Activated CD4-positive, alpha-beta T cell treated with anti-CD3 and anti-CD28 coated beads, Interleukin-2, amount 50 U/mL, for 4 hours (primary cell): ENCODE measurements at places on chromosomes 7 and 10.

DNA sequence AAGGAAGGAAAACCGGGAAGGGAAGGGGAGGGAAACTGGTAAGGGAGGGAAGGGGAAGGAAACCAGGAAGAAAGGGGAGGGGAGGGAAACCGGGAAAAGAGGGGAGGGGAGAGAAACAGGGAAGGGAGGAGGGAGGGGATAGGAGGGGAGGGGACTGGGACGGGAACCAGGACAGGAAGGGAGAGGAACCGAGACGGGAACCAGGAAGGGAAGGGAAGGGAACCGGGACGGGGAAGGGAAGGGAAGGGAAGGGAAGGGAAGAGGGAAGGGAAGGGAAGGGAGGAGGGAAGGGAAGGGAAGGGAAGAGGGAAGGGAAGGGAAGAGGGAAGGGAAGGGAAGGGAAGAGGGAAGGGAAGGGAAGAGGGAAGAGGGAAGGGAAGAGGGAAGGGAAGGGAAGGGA is 13.6 kb downstream of the C10orf67 start:
- no peak for DNase-seq

GRCh38 chr10:35059481-35059880 is 30.7 kb downstream of the CUL2 start:
- no peak for DNase-seq

GRCh38 chr7:115224922-115225321 is 303.0 kb downstream of the MDFIC start:
- DNase-seq: no peak

GRCh38 chr7:75809396-75809795 is 4.2 kb downstream of the CCL24 start:
- DNase-seq: no peak

DNA sequence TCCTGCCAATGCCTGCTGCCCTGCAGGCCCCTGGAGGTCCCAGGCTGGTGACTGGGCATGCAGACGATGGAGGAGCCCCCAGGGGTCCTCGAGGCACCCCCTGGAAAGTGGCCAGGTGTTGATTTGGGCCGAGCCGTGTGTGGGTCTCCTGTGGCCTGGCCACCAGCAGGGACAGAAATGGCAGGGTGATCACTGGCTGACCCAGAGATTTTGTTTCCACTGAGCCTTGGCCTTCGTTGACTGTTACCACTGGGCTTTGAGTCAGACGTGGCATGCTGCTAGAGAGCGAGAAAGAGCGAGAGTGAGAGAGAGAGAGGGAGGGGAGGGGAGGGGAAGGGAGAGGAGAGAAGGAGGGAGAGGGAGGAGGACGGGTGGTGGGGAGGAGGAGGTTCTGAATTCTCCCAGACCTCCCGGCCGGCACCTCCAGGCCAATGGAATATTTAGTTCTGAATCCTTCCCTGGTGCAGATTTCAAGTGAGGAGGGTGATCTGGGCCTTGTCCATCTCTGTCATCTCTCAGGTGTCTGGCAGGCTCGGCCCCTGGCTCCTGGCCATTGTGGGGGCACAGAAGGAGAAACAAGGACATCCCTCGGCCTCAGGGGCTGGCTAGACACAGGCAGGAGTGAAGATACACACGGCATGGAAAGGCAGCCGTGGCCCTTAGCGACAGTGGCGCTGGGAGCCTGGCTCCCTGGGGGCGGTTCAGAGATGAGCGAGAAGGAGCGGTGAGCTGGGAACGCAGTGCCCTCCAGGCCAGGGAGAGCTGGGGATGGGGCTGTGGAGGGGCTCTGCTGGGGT is 58.2 kb downstream of the GLRX3 start:
- no peak for DNase-seq

DNA sequence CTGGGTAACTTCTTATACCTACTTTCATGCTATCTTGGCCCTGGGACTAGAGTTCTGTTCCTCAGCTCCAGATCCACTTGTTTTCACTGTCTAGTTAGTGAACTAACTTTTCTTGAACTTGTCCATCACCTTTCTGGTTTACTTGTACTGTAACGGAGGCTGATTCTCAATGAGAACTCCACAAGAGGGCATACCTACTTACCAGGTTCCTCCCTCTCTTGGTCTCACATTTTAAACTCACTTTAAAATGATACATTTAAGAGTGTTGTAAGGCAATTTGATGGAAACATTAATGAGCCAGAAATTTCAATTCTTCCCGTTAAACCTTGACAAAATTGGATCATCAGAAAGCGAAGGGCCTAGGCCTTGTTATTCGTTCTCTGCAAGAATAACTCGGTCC is 111.6 kb downstream of the MAGI2 start:
- DNase-seq: no peak

GRCh38 chr7:157473051-157473569 is 136.3 kb downstream of the DNAJB6 start:
- DNase-seq: no peak

- DNase-seq: no peak
Measured at GRCh38 chr10:130871406-130871805, 440.1 kb downstream of the TCERG1L start.

DNA sequence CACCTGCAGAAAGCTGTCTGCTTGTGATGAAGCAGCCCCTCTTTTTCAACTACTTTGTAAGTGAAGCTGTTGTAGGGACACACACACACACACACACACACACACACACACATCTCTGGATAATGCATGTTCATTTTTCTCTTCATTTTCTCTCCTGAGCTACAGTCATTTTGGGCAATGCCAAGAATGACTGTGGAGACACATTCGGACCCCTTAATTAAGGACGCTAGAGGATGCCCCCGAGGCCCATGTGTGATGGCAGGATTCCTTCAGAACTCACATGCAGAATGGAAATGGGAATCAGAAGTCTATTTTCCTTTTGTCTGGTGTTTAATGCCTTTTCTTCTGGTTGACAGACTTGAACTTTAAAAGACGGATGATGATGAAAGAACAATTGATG is 56.6 kb downstream of the CLRN3 start:
- DNase-seq: no peak

DNA sequence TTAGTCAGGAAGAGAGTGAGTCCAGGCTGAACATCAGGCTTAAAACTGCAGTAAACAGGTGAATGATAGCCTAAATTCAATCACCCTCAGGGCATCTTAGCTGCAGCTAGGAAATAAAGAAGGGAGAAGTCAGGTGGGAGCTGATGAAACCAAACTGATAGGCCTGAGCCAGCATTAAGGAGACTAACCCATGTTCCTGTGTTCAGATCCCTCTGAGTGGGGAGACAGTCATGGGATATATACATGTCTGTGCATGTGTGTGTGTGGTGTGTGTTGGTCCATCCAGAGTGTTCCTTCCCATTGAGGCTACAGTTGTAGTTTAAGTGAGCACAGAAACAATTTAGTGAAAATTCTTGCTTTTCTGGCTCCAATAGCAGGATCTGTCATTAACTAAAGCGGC is 480.9 kb downstream of the PHTF2 start:
- DNase-seq: no peak
